ENCODE measurements at places on chromosomes 7 and 10.

DNA sequence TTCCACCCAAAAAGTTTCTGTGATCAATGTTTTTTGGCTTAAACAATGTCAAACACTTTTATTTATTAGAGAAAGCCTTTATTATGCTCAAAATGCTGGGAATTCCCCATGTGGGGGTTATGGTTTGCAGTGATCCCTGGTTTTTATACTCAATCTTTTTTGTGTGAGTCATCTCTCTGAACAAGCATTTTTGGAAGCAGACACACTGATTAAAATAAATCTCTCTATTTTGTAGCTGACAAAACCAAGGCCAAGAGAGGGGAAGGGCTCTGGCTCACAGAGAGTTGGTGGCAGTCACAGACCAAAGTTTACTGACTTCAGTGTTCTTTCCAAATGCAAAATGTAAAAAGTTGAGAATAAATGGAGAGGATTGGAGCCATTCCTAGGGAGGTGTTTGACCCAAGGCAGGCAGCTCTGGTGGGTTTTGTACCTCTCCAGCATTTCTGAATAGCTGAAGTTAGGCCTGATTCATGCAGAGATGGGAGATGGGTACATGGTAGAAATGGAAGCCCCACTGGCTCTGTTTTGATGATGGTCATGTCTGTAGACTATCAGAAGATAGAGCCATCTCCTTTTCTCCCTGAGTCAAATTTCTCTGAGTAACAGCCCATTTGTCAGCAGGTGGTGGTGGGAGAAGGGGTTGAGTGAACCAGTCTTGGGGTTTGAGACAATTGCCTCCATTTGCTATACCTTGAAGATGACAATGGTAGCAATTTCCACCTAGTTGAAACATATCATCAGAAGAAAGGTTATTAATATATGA is 45.4 kb upstream of the NAMPT start:
- peak; percentile 29 for DNase-seq

DNA sequence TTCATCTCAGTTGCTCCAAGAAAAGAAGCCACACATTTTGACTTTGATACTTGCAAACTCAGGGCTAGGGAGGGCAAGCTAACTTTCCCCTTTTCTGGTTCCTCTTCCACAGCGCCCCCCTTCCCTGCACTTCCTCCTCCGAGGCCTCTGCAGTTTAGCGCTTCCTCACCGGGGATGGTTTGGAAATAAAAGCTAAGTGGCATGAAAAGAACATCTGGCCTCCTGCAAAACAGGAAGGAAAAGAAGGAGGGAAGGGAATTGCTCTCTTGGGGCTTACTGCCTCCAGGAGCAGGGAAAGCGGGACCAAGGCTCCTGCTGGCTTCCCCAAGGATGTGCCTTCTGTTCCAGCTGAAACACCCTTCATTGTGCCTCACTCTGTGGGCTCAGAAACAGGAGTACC is 42.3 kb downstream of the PRKCQ start:
- no peak for DNase-seq

GRCh38 chr10:109178591-109178990 is 744.7 kb downstream of the XPNPEP1 start:
- no peak for DNase-seq

- DNase-seq: no peak
These were observed 24.1 kb upstream of the ABCA13 start for GRCh38 chr7:48147078-48147591.

- no peak for DNase-seq
These were observed 44.2 kb downstream of the RAB11FIP2 start for GRCh38 chr10:118002581-118002980.

- DNase-seq: no peak
These were observed 24.3 kb upstream of the PDE1C start for GRCh38 chr7:32094516-32094915.

- no peak for DNase-seq
These were observed 29.3 kb upstream of the VAX1 start for GRCh38 chr10:117167346-117167788.

DNA sequence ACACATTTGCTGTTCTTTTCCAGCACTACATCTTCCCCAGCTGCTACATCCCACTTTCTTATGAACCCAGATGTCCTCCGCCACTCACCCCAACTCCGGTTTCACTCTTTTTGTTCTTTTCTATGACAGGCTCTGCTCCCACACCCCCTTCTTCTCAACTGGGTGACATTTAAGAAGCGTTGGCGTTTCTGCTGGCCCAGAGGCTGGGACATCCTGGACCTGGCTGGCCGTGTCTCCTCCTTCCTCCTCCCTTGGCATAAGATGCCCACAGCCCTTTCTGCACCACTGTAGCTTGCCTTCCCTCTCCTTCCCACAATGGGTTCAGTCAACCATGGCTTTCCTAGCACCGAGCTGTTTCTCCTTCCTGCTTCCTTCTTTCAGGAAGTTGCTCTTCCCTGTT is 9.4 kb upstream of the CALML5 start:
- no peak for DNase-seq

GRCh38 chr10:111822661-111823060 is 360.9 kb downstream of the GPAM start:
- DNase-seq: no peak

- DNase-seq: no peak
These were observed 95.9 kb downstream of the RGS10 start for GRCh38 chr10:119446441-119447277.

DNA sequence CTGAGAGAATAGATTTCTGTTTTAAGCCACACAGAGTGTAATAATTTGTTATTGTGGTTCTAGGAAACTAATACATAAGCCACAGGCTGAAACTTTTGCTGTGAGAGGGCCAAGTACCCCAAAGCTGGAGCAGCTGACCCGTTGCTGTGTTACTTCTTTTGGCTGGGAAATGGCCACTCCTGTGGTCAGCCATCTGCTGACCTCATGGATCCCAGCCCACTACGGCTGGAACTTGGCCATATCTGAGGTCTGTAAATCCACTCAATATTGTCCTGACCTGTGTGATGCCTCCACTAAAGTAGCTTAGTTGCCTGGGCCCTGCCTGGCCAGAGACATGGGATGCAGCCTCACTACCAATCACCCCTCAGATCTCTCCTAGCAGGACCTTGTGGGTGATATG is 17.4 kb upstream of the LOXL4 start:
- DNase-seq: no peak

DNA sequence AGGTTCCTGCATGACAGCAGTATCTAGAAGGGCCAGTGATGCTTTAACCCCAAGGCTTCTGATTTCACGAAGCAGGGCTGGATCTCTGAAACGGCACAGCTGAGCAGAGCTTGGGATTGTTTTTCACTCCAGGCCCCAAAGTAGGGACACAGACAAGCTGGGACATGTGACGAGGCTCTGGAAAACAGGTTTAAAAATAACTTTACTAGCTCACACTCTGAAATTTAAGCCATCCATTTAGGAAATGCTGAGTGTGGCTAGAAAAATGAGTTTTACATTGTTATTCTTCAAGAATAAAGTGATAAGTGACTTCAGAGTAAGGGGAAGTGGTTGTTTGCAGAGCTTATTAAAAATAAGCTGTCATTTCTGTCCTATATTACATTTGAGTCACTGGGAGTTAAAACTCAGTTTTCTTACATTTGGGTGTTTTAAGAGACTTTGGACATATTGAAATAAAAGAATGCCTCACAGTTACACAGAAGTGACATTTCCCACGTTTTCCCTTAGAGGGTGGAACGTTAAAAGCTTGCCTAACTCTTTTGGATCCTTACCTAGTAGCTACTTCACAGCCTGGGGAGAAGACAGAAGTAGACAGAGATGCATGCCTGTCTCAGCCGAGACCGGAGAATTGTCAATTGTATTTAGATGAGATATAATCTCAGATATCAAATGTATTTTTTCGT is 107.8 kb downstream of the GALNT17 start:
- DNase-seq: no peak

GRCh38 chr7:118745927-118746326 is 521.4 kb downstream of the ANKRD7 start:
- no peak for DNase-seq

- DNase-seq: no peak
These were observed 1.2 kb downstream of the MACROH2A2 start for GRCh38 chr10:70053841-70054288.

GRCh38 chr7:2138146-2138765 is 94.5 kb downstream of the MAD1L1 start:
- DNase-seq: no peak

- no peak for DNase-seq
These were observed 92.9 kb downstream of the DNAJB6 start for GRCh38 chr7:157429680-157430224.

DNA sequence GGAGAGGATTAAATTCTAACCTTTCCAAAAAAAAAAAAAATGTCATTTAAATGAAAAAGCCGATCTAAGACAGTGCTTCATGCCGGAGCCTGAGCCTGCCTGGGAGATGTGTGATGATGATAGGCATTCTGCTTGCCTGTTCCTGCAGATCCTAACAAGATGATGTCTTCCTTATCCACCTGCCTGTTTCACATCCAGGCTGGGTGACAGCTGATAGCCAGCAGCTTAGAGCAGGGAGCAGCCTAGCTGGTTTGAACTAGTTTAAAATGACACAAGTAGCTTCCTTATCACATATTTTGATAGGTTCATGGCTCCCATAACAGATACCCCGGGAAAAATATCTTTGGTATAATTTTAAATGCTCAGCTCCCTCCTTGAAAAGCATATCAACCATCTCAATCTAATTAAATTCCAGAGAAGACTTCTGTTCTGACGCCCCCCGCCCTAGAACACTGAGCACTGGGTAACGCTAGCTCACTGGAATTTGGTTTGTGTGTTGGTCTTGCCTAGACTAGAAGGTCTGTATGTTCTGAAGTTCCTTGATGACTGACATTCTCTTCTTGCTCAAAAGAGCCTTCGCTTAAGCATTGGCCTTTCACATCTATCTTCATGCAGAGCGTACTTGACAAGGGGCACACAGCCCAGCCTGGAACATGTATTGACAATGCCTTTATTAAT is 96.9 kb upstream of the FGFR2 start:
- DNase-seq: no peak

- DNase-seq: no peak
These were observed 11.3 kb downstream of the FERD3L start for GRCh38 chr7:19133886-19134285.

- no peak for DNase-seq
These were observed 119.1 kb downstream of the HIP1 start for GRCh38 chr7:75619636-75620035.

DNA sequence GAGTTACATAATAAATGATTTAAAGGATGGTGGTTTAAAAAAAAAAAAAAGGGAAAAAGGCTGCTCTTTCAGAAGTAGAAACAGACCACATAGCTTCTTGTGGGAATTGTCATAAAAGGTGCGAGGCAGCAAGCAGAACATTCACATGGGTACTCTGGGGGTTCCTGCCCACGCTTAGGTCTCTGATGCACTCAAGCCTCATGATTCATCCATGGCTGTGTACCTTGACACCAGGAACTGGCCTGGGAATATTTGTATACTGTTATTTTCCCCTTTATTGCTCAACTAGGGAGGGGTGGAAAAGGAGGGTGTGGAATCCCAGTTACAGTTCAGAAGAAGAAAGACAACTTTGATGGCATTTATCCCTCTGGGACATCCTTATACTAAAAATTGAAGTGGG is 4.0 kb downstream of the PON2 start:
- DNase-seq: no peak

Measured in ACHN (cell line).